ENCODE measurements at places on chromosomes 13 and 19.

DNA sequence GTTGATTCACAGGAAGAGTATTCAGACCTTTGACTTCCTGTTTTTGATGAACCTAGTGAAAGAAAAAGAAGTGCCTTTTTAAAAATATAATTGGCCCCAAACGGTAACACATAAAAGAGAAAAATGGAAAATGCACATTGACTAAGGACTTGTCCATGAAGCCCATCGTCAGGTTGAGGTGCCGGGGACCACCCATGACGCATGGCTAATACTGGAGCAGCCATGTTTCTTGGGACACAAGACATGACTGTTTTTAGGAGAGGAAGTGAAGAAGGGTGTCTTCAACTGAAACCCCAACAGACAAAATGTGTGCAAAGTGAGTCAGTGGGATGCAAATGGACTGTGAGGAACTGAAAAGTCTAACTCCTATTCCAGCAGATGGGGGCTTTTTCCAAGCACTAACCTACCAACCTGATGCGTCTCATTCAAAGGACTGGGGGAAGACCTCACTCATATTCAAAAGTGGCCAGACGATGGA lies 459.4 kb downstream of the FOXO1 start:
- DNase-seq, result no peak

DNA sequence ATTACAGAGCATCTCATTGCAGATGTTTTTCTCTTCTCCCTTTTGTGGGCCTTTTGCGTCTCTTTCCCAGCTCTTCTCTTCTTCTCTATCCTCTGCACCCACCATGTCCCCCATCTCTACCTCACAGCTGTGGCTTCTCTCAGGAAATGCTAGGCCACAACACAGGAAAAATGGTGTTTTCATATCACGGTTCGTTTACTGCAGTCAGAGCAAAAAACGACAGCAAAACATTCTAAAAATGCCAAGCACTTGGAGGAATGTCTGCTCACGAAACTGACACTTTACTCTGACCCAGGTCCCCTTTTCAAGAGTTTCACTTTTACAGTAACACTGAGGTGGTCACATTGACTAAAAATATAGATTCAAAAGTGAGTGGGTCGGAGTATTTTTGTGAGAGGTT lies 152.2 kb downstream of the DCT start:
- DNase-seq, result no peak

- DNase-seq, result peak; percentile 20
These were observed 1.3 kb downstream of the SOX21 start for GRCh38 chr13:94710881-94711560.

GRCh38 chr19:16328824-16329482 lies 4.3 kb downstream of the KLF2 start:
- no peak for DNase-seq

DNA sequence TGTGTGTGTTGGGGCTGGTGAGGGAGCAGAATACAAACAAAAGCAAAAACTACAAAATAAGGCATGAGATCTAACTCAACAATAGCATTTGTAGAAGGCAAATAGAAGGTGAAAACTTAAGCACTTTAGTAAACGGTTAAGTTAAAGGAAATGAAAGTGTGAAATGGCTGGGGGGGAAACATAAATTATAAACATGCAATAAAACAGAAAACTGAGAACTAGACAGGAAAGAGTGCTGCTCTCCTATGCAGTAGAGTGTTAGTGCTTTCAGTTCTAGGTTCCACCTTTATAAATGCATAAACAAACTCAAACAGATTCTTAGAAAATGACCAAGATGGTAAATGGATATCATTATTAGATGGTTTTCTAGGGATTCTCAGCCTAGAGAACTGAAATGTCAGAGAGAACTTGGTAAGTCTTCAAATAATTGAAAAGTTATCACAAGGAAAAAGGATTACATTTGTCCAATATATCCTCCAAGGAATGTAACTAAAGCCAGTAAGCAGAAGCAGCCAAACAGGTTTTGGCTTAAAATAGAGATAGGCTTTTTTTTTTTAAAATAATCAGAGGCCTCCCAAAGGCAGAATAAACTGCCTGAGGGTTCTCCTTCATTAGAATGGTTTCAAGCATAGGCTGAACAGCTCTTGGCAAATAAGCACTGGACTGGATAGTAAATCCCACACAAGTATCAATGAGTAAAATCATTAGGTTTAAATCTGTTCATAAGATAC lies 23.3 kb downstream of the RBM26 start:
- DNase-seq, result no peak

- no peak for DNase-seq
These were observed 500.6 kb downstream of the KCTD12 start for GRCh38 chr13:76385586-76385985.

DNA sequence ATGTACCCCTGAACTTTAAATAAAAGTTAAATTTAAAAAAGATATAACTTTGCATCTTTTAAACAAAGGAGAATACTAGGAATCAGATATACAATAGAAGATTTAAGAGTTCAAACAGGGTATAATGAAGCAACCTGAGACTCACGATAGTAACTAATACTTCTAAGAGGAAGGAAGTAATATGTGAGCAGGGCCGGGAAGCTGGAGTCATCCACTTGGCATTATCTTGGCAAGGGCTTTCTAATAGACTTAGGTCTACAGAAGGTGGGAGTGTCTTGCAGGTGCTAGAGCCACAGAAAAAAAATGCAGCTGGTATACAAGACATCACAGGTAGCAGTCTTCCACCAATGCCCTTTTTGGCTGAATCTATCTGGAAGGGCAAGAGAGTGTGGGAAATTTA lies 231.9 kb downstream of the KCTD12 start:
- DNase-seq, result no peak

GRCh38 chr13:76803831-76804230 lies 82.4 kb downstream of the KCTD12 start:
- DNase-seq, result no peak

- DNase-seq, result no peak
These were observed 153.4 kb downstream of the DPF1 start for GRCh38 chr19:38070573-38070972.

GRCh38 chr13:67353941-67354340 lies 123.8 kb upstream of the PCDH9 start:
- DNase-seq, result no peak

- DNase-seq, result no peak
These were observed 24.5 kb upstream of the CEACAM8 start for GRCh38 chr19:42619271-42619670.

DNA sequence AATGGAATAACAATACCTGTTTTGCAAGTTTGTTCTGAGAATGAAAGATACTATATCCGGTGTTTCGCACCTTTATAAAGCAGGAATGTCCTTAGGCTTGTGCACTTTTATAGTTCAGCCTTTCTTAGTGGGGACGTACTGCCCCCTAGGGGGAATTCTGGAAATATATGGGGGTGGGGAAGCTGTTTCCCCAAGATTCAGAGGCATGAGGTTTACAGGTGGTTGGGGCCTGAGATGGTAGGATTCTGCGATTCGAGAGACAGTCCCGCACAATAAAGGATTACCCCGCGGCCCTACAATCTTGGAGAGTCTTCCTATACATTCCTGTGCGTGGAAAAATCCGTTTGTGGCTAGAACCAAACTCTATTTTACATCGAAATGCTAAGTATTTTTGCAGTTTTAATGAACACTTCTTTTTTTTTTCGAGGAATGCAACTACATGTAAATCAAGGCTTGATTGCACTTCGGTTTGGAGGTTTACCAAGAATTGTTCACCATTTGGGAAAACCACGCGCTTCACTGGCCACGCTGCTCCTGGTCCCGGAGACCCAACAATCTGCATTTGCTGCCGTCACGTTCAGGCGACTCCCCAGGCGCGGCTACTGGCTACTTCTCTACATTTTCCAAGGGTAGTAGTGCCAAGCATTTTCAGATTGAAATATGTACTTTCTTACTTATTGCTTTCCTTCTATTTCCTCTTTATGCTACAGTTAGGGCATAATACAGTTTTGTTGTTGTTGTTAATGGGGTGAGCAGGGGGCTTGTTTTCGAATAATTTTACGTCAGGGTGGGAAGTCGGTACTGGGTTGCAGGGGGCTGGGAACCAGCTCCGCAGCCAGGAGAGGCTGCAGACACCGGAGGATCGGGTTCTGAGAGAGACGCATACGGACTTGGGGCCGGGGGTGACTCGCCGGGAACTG lies 830 bp downstream of the NEK5 start:
- DNase-seq, result peak; percentile 8

DNA sequence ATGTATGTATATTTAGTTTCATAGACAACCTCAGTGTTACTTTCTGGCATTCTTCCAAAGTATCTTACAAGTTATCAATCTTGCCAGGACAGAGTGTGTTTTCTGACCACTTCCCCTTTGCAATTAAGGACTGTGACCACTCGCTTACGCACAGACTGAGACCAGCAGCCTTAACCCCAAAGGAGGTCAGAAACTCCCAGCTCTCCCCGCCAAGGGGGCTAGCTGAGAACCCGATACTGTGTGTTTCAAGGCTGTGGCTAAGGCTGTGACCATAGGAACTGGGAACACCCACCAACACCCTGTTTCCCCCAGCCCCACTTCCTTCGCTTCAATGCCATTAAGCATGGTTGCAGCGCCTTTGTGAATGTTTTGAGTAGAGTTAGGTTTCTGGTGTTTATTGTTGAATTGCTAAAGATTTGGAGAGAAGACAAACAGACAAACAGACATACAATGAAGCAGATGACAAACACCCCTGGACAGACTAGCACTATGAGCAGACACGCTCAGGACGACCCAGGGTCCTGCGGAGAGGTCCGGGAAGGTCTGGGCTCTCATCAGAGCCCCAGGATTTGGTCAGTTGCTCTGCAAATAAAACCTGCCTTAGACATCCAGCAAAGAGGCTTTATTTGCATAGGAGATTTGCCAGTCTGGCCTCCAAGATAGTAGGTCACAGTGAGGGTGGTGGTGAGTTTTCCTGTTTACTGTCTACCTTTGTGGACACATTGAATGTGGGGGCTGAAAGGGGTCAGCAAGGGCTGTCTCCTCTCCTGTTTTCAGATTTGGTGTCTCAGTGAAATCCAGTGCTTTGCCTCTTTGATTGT lies 25.0 kb upstream of the TNFSF11 start:
- DNase-seq, result no peak

- no peak for DNase-seq
These were observed at the start of gene GRIN3B for GRCh38 chr19:1000095-1000494. Gene GRIN3B, plus strand, starts transcription at chr19:1000419. Its CDS starts 19 bp downstream, at chr19:1000438.

DNA sequence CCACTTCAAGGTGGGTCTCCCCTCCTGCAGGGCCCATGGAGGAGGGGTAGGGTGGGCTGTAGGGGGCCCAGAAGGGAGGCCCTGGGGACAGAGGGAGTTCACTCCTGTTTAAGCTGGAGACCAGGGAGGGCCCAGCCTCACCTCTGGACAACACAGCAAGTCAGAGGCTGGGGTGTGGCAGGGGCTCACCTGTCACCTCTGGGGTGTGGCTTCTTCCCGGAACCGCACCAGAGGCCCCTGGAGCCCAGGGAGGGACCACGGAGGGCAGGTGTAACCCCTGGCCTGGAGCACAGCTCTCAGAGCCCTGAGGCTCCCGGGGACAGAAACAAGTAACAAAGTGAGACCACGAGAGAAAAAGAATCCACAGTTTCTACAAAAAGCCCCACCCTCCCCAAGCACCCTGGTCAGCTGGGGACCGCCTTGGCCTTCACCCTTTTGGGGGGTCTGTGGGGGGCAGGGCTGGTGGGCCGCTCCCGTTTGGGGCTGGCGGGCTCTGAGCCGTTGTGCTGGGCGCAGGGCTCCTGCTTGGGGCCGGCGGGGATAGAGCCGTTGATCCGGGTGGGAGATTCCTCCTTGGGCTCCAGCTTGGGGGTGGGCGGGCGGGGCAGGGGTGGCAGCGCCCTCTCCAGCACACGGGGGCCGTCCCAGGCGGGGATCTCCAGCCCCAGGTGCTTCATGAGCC lies 8.0 kb downstream of the SIRT6 start:
- no peak for DNase-seq

- no peak for DNase-seq
These were observed 31.0 kb upstream of the SPRY2 start for GRCh38 chr13:80371840-80372509.

- no peak for DNase-seq
These were observed 2.7 kb downstream of the MICOS13 start for GRCh38 chr19:5677580-5677979.

GRCh38 chr19:12098040-12098439 lies 33.5 kb downstream of the ZNF844 start:
- no peak for DNase-seq

DNA sequence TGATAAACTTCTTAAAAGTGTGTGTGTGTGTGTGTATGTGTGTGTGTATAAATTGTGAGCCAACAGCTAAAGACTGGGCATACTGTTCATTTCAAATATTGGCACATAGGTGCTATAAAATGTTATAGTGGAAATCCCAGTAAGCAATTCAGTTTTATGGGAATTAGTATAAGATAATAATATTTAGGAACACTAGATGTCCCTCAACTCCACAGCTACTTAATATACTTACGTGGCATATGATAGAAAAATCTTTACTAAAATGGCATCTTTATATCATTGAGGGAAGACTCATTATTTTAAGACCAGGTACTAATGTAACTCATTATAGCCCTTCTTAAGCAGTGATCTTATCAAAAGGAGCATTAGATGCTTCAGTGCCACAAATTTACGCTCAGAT lies 266.2 kb downstream of the MAB21L1 start:
- no peak for DNase-seq

GRCh38 chr19:401866-402511 lies 7.0 kb downstream of the C2CD4C start:
- no peak for DNase-seq

GRCh38 chr19:53696951-53697350 lies 65.2 kb downstream of the DPRX start:
- DNase-seq, result no peak

GRCh38 chr13:94272038-94272437 lies 207.4 kb downstream of the DCT start:
- no peak for DNase-seq

DNA sequence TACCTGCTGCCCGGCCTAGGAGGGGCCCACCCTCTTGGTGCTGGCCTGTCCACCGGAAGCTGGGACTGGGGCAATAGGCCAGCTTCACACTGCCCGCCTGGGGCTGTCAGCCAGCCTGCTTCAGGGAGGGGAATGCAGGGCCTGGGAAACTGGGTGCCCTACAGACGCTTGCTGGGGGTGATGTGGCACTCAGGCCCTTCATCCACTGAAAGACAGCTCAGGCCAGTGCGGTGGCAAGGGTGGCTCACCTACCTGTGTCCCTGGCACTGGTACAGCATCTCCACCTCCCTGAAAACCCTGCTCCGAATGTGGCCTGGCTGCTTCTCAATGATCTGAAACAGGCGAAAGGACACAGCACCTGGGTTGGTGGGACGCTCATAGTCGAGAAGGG lies 7.8 kb downstream of the MKNK2 start:
- DNase-seq, result no peak

DNA sequence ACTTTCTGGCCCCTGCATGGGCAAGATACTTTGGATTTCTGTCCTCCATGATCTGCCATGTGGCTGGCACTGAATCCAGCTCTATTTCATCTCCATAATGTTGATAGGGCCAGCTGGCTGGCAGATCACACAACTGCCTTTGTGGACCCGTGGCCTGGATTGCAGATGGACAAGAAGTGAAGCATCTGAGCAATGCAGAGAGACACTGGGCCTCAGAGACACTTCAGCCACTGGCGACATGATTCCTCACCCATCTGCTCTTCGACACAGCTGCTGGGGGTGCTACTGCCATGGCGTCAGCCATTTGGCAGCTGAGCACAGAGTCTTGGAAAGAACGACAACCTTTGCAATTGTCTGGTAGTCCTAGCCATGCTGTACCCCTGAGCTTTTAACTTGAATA lies 79.5 kb upstream of the MYO16 start:
- no peak for DNase-seq
